ENCODE measurements at places on chromosomes 11 and 22. TPM values are rescaled to one million over a fixed set of nuclear protein-coding genes. Genes with fewer than 3 reads are reported as not detected.

DNA sequence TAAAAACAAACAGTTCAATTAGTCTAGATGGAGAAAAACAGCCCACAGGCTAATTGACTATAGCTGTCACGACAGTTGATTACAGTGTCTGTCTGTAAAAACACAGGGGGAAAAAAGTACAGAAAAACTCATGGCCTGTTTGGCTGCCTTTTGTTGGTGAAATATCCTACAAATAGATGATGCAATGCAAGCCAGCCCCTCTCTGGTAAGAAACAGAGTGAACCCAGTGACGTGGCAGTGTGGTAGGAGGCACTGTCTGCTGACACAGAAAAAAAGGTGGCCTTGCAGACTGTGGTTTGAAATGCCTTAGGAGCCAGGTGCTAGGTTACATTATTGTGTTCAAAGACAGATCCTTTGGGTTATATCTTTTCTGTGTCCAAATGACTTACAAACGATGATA lies 431.4 kb upstream of the CCDC90B start:
- no peak for DNase-seq

GP1BB gene
- 1.1 TPM for polyA plus RNA-seq

GRCh38 chr11:27719546-27719925 lies 19.3 kb upstream of the BDNF start:
- no peak for DNase-seq

DNA sequence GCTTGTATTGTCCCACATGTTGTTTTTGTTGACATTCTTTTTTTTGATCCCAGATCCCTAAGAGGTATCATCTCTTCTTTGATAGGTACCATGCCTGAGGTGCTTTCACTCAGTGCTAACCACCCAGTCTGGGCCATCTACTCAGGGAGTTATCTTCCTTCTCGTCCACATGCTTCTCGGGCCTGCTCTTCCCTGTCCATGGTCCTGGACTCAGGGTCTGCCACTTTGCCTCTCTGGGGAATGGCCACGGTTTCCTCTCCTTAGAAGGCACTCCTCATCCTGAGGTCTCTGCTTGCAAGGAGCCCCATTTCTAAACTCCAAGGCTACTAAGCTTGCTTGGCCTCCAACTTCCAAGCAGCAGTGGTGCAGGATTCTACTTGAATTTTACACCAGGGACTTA lies 227.0 kb upstream of the NCAM1 start:
- DNase-seq, result no peak

DNA sequence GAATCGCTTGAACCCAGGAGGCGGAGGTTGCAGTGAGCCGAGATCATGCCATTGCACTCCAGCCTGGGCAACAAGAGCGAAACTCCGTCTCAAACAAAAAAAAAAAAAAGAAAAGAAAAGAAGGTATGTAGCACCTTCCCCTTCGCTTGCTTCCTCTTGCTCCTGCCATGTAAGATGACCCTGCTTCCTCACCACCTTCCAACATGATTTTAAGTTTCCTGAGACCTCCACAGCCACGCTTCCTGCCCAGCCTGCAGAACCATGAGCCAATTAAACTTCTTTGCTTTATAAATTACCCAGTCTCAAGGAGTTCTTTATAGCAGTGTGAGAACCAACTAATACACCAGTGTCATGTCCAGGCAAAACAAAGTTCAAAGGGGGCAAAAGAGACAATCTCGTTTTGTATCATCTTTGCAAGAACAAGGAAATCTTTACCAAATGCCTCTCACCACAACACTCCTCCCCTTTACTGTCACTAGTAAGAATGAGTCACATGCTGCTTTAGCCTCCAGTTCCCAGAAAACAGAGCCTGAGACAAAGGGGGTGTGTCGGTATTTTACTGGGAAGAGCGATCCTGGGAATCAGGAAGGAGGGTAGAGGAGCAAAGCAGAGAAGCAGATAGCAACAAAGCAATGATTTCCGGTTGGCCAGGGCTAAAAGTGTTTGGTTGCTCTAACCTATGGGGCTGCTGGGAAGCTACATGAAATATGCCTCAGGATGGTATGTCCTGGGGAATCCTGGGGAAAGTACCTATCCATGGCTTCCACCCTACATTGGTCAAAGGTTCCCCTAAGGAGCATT lies 10.5 kb upstream of the MCHR1 start:
- no peak for DNase-seq

DNA sequence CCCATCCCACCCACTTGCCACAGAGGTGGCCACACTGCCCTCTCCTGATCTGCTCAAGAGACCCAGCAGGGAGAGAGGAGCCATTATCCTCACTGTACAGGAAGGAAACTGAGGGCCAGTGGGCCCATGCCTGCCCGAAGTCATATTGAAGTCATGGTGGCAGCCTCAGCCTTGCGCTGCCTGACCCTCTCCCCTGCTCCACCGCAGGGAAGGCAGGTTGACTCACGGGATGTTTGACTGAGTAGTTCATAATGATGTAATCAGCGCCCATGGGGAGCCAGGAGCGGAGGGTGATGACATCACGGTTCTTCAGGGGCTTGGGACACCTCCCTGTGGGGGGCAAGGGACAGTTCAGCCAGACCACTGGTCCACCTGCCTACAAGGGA lies 6.1 kb upstream of the ARAP1 start:
- no peak for DNase-seq

DNA sequence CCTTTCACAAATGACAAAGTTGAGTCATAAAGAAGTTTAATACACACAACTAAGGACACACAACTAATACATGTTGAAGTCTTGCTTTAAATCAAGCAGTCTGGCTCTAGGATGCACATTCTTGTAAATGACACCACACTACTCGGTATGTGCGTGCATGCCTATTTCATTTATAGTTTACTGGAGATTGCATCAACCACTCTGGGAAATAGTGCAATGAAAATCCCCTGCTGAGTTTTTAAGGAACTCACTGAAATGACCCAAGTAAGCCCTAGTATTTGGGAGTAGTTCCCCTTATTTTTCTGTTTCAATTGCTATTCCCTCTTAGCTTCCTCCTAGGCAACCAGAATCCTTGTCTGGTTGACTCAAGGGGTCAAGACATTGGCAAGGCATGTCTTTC lies 160.2 kb upstream of the LARGE1 start:
- DNase-seq, result no peak

TOMM22 gene
- 64.3 TPM for polyA plus RNA-seq

PDGFB gene
- 2.4 TPM for polyA plus RNA-seq

WEE1 gene
- 8.4 TPM for polyA plus RNA-seq

DNA sequence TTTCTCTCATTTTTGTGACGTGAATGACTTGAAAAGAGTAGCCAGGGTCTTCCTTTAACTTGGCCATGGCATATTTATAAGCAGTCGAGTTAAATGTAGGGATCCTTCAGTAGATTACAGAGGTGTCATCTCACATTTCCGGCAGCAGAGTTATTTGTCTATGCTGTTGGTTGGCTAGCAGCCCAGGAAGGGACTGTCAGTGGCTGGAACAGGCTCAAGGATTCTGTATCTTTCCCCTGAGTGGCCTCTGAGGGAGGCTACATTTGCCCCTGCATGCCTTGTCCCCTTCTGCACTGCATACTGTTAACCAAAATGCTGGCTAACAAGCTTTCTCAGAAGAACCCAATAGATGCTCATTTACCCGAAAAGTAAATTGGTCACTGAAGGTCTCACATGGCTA lies 187.6 kb downstream of the PGR start:
- no peak for DNase-seq

GRCh38 chr11:63837739-63838138 lies 1.2 kb upstream of the MARK2 start:
- no peak for DNase-seq

DNA sequence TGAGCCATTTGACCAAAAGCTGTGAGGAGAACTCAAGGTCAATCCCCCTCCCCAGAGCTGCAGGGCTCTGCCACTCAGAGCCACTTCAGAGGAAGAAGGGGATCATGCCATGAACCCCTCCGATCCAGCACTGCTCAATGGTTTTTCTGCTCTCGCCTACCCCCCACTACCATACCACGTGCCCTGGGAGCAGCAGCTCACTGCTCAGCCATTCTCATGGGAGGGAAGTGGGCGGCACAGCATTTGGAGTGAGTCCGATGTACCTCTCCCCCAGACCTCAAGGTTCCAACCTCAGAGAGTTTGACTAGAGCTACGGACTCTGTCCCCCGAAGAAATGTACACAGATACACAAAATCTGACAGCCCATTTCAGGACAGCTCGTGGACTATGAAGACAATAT lies 34.5 kb downstream of the AP1B1 start:
- DNase-seq, result no peak

- no peak for DNase-seq
Measured at GRCh38 chr11:21484039-21484438, 708.8 kb upstream of the ANO5 start.

DNA sequence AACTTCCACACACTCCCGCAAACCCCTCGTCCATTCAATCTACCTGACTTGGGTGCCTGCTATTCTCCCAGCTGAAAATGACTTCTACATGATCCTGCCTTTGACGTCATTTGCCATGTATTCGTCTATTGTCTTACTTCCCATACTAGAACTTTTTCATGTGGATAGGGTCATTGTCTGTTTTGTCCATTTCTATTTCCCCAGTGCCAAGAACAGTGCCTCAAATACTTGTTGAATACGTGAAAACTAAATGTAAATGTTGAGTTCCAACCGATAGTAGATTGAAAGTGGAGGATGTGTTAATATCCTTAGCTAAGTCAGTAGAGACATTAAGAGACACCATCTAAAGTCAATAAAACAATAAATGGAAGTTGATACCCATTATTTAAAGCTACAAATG lies 935 bp downstream of the TRIM68 start:
- no peak for DNase-seq

ACAT1 gene
- polyA plus RNA-seq, result 61.1 TPM

DNA sequence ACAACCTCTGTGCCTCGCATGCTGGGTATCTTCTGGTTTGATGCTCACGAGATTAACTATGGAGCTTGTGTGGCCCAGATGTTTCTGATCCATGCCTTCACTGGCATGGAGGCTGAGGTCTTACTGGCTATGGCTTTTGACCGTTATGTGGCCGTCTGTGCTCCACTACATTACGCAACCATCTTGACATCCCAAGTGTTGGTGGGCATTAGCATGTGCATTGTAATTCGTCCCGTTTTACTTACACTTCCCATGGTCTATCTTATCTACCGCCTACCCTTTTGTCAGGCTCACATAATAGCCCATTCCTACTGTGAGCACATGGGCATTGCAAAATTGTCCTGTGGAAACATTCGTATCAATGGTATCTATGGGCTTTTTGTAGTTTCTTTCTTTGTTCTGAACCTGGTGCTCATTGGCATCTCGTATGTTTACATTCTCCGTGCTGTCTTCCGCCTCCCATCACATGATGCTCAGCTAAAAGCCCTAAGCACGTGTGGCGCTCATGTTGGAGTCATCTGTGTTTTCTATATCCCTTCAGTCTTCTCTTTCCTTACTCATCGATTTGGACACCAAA lies 516 bp downstream of the OR52J3 start:
- no peak for DNase-seq

- no peak for DNase-seq
Measured at GRCh38 chr11:45100339-45100738, 46.1 kb upstream of the PRDM11 start.
